ENCODE measurements at places on chromosomes 7 and 10.

DNA sequence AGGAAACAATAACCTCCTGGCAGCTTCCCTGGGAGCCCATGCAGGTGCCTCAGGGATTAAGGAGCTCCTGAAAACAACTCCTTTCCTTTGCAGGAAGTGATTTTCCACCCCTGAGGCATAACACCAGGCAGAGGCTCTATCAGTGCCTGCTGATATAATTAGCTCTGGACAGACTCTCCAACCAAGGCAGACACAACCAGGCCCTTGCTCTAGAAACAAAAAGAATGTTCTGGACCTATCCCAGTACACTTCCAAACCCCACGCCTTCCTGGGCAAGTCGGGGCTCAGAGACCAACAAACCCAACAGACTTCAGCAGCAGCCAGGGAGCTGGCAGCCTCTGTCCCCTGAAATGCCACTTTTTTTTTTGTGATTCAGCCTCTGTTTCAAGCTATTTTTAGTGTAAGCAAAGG, 247.1 kb downstream of the KCNMA1 start:
- DNase-seq: no peak

- DNase-seq: no peak
These were observed 75.9 kb downstream of the NRBF2 start for GRCh38 chr10:63208986-63209385.

GRCh38 chr10:97319671-97320479, 804 bp downstream of the FRAT1 start:
- peak; percentile 38 for DNase-seq

DNA sequence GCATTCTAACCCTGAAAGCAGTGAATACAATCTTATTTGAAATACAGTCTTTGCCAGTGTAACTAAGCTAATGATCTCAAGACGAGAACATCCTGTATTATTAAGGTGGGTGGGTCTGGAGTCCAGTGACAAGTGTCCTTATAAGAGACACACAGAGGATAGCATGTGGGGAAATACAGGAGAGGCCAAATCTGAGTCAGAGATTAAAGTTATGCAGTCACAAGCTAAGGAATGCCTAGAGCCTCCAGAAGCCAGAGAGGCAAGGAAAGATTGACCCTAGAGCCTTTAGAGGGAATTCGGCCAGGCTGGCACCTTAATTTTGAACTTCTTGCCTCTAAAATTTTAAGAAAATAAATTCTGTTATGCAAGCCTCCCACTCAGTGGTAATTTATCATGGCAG, 87.5 kb upstream of the HGF start:
- no peak for DNase-seq

GRCh38 chr10:82251222-82251906, 376.4 kb downstream of the NRG3 start:
- DNase-seq: no peak

DNA sequence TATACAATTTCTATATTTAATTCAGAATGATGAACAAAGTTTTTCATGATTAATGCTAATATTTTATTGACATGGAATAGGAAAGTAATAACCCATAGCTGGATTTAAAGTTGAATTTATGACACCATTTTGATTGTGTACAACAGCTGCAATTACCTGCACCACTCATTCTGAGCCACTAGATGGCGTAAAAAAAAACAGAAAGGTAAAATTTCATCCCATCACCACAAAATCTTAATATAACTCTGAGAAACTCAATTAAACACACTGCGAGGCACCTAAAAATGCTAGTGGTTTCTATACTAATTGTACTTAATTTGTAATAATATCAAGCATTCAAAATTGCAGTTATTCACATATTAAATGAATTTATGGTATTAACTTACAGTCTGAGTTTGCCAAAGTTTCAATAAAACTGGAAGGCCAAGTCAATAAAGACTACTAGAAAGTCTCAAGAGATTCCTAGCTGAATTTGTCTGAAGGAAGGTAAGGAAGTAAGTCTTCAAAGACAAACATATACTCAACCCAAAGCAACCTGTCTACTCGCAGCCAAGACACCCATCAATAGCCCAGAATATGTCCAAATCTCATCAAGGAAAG, 182.5 kb downstream of the SKAP2 start:
- no peak for DNase-seq

GRCh38 chr7:476736-477360, 42.8 kb downstream of the PDGFA start:
- DNase-seq: no peak

GRCh38 chr10:35126062-35126529, 550 bp upstream of the CREM start:
- DNase-seq: no peak

DNA sequence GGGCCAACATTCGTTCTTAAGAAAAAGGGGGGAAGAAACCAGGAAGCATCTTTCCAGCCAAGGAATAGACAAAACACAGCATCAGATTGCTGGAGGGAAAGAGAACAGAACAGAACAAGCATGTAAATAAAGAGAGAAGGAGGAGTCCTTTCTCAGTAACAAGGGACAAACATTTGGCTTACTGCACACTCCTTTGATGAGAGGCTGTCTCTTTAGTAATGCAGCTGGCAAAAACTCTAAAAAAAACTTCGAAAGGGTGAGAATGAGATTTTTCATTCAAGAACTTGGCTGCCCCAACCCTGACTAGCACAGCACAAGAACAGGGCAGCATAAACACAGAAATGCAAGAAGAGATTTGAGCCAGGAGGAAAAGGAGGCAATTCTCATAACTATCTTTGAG, 38.9 kb upstream of the IL6 start:
- DNase-seq: no peak

- DNase-seq: no peak
These were observed 18.4 kb downstream of the PPIA start for GRCh38 chr7:44814919-44815318.

GRCh38 chr10:133262696-133263095, 14.0 kb downstream of the ADAM8 start:
- no peak for DNase-seq

- no peak for DNase-seq
These were observed 4.2 kb upstream of the RPEL1 start for GRCh38 chr10:103241262-103242011.

DNA sequence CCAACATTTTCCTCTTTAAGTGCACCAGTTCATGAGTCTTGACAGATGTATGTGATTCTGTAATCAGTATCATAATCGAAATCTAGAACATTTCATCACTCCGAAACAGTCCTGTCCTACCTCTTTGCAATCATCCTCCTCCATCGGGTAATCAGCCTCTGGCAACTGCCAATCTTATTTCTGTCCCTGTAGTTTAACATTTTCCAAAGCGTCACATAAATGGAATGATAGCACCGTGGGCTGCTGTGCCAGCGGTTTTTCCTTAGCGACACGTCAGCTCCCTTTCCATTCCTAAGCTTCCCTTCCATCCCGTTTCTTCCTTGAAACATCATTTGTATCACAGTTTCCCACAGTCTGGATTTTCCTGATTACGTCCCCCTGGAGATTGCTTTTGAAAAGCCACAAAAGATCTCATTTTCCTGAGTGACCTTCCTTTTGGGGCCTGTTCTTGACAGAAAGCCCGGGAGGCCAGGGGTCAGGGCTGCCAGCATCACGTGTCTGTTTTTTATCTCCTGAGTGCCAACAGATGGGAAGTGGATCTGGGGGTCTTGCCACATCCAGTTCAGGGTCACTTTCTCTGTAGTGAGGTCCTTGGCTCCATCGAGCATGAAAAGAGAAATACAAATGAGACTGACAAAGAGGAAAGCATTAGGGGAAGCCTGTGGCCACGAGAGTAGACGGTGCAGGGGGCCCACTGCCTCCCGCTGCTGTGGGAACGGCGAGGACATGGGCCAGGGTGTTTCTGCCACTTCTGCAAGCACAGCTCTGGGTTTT, 31.6 kb downstream of the TMEM120A start:
- DNase-seq: no peak

DNA sequence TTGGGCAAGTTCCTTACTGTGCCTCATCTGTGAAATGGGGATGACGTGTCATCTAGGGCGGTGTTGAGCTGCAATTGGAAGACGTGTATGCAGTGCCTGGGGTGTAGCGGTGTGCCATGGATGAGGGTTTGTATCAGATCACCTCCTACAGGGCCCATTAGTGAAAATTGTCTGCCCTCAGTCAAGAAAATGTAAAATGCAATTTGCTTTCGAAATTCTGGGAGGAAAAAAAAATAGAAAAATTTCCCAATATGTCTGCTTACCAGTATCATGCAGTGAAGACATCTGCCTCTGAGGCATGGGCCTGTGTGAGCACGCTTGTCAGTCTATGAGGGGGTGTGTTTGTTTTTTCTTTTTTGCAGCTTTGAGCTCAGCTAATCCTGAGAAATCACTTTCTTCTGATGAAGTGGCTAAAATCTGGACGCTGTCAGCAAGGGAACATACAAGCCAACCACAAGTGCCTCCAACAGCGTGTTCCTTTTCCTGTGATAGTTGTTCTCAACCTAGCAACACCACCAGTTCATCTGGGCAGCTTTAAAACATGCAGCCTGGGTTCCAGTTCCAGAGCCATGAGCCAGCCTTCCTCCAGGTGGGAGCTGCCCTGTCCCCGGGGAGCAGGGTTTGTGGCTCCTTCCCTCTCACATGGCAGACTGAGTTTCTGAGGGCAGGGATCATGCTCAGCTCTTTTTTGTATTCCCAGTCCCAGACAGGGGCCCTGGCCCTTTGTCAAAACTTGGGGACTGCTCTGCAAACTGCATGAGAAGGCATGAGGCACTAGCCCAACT, 10.3 kb downstream of the FAM241B start:
- no peak for DNase-seq

DNA sequence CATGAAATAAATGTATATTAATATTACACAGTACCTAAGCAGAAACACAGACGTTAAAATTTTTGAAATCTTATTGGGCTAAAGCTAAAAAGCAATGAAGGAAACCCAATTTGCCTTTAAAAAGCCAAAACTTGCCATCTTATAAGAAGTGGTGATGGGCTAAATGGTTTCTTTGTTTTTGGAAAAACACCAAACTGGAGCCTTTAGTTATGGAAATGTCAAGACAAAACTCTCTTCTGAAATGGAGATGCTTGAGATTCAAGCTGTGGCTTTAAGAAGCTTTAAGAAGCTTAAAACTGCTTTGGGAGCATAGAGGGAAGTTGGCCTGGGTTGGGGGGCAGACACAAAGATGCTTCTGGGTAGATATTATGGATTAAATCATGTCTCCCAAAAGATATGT, 277.0 kb downstream of the GFRA1 start:
- no peak for DNase-seq

DNA sequence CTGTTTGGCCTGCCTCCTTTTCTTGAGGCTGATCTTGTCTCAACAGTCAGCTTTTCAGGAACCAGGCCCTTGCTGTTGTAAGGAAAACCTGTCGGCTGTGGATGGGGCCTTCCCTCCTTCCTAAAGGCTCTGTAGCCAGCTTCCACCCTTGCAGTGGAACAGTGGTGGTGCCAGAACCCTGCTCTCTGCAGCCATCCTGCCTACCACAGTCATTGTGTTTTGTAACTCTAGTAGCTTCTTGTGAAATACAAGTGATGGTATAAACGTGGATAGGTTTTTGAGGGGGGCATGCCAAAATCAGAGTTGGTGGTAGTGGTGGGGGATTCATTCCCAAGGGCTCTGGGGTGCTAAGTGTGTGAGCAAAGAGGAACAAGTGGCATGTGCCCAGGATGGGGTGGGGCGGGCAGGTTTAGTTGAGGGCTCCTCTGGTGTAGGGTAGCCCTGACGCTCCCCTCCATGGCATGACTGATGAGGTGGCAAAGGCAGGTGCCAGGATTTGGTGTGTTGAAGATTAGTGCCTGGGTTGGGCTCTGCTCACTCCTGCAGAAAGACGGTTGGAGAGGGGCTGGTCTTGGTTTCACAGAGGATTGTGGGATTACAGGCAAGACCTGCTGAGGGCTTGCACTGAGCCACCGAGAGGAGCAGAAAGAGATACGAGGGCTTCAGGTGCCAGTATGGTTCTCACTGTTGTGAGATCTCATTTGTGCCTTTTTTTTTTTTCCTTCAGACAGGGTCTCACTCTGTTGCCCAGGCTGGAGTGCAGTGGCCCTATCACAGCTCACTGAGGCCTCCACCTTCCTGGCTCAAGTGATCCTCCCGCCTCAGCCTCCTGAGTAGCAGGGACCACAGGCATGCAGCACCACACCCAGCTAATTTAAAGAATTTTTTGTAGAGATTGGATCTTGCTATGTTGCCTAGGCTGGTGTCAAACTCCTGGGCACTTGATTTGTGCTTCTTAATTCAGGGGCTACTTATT, 7.4 kb downstream of the TSPAN14 start:
- no peak for DNase-seq

DNA sequence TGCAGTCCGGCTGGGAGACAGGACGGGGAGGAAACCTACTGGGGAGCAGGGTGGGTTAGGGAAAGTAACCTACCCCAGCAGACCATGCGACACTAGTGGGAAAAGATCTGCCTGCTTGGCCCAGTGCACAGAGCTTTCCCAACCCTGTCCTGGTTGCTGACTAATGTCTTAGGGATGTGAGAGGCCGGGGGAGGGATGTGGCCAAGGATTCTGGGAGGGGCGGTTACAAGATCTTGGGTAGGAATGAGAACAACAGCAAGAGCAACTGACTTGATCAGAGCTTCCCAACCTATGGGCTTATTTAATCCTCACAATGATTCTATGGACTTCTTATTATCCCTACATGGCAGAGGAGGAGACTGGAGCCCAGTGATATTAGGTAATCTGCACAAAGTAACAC, 24.0 kb upstream of the EIF5AL1 start:
- no peak for DNase-seq

- no peak for DNase-seq
These were observed 580 bp downstream of the ZNF775 start for GRCh38 chr7:150379441-150380379.

DNA sequence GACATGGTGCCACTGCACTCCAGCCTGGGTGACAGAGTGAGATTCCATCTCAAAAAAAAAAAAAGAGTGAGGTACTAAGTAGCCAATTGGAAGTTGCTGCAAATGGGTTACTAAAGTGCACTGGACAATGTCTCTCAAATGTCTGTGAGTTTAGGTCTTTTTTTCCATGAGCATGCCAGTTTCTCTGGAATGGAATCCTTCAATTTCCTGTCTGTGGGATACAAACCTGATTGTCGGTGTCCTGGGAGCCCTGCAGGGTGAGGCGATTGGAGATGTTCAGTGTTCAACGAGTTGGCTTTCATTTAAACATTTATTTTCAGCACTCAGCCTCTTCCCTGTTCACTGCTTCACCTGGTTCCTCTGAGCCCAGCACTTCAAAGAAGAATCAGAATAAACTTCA, 5.3 kb upstream of the CALD1 start:
- no peak for DNase-seq

- DNase-seq: peak; percentile 21
These were observed 3.2 kb upstream of the CREB5 start for GRCh38 chr7:28408960-28409715.

- no peak for DNase-seq
These were observed 43.6 kb downstream of the DRGX start for GRCh38 chr10:49352323-49352722.

DNA sequence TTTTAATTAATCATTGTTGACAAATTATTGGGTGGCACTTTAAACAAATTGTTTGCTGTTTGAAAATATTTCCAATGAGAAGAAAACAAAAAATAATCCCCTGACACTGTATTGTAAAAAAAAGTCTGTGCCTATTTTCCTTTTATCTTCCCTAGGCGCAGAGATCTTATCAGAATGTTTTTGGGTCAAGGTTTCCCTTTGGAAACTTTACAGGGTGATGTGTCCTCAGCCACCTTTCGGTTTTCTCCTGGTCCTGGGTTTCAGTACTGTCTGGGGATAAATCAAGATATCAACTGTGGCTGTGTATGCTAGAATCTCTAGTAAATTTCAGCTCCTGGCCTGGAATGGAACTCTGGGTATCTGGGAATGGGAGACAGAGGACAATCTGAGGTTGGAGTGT, 1.4 kb downstream of the ZNF107 start:
- DNase-seq: no peak

Measured in activated CD4-positive, CD25-positive, alpha-beta regulatory T cell (primary cell).